Umbilical cord (tissue), 2 donors: ENCODE measurements at places on chromosomes 11 and 22.

DNA sequence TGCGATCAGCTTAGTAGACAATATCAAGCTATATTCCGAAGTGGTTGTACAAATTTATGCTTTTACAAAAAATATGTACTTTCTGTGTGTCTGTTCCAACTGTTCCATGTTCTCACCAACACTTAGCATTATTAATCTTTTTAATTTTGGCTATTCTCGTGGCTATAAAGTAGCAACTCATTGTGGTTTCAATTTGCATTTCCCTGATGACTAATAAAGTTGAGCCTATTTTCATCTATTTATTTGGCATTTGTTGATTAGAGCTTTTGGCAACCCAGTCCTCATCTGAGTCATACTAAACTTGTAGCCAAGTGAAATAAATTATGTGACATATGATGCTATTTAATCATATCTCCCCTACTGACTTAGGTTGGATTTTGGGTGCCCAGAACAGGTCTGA is 115.9 kb downstream of the FBXO7 start:
- DNase-seq: no peak

GRCh38 chr22:48855593-48856307 is 971.9 kb downstream of the BRD1 start:
- no peak for DNase-seq

DNA sequence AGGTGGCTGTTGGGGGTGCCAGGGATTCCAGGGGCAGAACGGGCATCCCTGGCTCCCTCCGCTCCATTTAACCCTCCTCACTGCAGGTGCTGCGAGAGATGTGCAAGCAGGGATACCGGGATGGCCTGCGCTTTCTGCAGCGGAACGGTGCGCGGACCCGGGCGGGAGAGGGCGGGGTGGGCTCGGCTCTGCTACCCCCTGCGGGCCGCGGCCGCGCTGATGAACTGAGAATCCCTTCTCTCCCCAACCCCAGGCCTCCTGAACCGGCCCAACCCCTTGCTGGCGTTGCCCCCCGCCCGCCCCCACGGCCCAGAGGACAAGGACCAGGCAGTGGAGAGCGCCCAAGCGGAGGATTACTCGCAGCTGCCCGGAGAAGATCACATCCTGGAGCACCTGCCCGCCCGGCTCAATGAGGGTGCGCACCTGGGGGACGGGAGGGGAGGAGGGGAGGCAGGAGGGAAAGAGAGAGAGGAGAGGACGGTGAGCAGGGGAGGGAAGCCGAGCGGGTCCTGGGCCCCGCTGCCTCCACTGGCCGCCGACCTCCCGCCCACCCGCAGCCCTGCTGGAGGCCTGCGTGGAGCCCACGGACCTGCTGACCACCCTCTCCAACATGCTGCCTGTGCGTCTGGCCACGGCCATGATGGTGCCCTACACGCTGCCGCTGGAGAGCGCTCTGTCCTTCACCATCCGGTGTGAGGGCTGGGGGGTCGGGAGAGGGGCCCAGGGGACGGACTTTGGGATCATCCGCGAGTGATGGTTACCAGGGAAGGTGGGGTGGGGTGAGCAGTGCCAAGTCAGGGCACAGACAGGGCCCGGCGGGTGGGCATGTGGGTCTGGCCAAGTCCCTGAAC is 4.1 kb upstream of the CRACR2B start:
- DNase-seq: no peak

DNA sequence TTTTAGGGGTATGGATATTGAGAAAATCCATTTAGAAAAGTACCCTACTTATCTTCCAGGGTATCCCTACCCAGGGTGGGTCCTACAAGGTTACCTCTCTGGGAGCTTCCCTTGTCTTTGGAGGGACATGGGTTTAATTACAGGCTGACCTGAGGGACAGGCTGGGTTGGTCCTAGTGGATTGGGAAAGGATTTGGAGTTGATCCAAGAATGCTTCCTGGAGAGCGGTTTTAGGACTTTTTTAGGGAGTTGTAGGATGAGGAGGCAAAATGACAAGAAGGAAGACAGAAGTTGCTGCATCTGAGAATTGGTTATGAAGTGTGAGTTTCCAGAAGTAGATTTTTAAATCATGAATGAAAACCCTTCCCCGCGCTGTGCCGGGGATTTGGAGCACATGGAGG is 61.8 kb upstream of the CRTAM start:
- DNase-seq: no peak

DNA sequence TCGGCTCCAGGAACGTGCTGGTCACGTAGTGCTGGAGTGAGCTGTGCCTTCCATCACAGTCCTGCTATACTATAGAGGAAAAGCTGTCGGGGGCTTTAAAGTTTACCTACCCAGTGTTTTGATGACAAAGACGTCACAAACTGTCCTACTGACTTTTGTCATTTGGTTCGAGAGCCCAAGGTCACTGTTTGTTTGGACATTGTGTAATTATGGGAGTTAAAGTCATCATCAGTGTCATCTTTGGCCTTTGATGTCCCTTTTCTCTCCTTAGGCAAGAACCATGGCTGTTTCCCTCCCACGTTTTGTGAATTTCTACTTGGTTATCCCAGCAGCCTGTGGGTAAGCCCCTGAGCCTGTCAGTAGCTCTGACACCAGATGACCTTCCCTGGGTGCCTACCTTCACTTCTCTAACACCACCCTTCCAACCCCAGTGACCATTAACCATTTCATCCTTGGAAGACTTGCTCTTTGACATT is 59.3 kb downstream of the SLC1A2 start:
- DNase-seq: no peak

GRCh38 chr11:16001044-16001568 is 355.2 kb downstream of the SOX6 start:
- no peak for DNase-seq

DNA sequence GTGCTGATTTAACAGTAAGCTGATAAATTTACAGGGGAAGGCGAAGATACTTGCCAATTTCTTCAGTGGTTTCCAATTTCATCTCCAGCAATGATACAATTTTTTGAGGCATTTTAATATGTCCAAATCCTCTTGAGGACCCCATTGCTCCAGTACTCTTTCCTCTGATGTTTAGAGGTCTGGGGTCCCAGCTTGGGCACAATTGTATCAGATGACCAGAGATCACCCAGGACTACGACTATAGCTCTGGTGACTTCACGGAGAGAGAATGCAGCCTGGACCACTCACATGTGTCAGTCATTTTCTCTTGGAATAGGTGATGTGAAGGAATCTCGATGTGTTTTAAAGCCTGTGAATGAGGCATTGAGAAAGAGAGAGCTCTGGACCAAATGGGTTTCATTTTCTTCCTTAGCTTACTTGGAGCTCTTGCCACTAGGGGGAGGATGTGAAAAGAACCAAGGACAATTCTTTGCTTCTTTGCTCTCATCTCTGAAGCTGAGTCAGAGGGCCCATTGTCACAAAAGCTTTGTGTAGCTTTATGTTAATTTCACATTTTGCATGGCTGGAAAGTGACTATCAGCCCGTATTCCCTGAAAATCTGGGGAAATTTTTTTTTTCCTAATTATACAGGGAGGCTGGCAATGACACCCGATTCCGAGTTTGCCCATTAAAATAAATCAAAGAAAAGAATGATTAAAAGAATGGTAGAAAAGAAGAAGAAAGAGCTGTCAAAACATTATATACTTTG is 6.7 kb upstream of the CCDC90B start:
- DNase-seq: peak; percentile 76

DNA sequence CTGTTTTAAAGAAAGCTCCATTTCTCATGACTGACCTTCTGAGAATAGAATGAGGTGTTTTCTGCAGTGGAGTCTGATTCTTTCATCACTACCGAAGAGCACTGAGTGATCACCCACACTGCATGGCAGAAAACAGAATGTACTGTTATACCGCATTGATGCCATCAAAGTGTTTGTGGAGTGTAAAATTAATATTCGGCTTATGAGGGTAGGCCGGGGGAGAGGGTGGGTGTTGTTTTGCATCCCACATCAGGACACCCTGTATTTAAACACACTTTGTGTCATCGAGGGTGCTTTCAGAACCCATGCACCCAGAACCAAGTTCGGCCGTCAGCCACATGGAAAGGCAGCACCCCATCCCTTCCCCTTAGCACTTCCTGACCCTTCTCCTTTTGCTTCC is 41.3 kb upstream of the ETS1 start:
- DNase-seq: no peak

DNA sequence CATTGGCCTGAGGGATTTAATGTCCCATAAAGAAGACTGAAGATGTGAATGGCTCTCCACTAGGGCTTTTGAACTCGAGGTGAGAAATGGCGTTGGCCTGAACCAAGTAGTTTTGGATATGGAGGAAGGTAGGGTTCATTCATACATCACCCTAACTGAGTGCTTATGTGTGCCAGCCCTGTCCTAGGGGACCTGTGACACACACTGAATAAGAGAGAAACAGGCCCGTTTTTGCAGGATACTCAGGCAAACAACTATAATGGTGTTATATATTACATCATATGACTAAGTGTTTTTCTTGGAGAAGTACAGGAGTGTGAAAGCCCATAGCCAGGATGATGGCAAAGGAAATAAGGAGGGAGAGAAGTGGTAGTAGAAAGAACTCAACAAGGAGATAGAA is 368.1 kb downstream of the TMEM135 start:
- DNase-seq: no peak

DNA sequence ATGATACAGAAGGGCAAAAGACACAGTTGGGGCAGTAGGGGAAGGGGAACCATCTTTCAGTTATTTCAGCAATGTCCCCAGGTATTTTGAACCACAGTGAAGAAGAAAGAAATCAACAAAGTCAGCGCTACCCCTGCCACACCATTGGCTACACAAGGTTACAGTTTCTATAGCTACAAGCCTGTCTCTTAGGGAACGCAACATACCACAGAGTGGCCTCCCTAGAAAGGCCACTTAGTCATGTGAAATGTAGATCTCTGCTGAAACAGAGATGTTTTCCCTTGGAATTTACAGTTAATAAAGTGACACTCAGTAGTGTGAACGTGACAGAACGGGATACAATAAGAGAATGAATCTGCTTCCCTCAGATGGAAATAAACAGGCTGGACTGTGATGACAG is 54.6 kb downstream of the MCHR1 start:
- DNase-seq: no peak

- no peak for DNase-seq
Measured at GRCh38 chr11:58600510-58600909, 21.6 kb downstream of the ZFP91 start.

GRCh38 chr11:64517992-64518391 is 73.0 kb upstream of the SLC22A12 start:
- DNase-seq: no peak

- DNase-seq: peak; percentile 99
Measured at GRCh38 chr11:73779084-73779902, 8.4 kb upstream of the MRPL48 start.

GRCh38 chr11:65850217-65851082 is 7.5 kb downstream of the CFL1 start:
- DNase-seq: no peak

GRCh38 chr22:44329179-44329796 is 16.5 kb upstream of the SHISAL1 start:
- no peak for DNase-seq

- DNase-seq: no peak
Measured at GRCh38 chr22:19169002-19169946, 9.3 kb downstream of the SLC25A1 start.
